ENCODE measurements at places on chromosomes 2 and 18. TPM values are rescaled to one million over a fixed set of nuclear protein-coding genes. Genes with fewer than 3 reads are reported as not detected.

Gene TEX51
- not detected for total RNA-seq

DNA sequence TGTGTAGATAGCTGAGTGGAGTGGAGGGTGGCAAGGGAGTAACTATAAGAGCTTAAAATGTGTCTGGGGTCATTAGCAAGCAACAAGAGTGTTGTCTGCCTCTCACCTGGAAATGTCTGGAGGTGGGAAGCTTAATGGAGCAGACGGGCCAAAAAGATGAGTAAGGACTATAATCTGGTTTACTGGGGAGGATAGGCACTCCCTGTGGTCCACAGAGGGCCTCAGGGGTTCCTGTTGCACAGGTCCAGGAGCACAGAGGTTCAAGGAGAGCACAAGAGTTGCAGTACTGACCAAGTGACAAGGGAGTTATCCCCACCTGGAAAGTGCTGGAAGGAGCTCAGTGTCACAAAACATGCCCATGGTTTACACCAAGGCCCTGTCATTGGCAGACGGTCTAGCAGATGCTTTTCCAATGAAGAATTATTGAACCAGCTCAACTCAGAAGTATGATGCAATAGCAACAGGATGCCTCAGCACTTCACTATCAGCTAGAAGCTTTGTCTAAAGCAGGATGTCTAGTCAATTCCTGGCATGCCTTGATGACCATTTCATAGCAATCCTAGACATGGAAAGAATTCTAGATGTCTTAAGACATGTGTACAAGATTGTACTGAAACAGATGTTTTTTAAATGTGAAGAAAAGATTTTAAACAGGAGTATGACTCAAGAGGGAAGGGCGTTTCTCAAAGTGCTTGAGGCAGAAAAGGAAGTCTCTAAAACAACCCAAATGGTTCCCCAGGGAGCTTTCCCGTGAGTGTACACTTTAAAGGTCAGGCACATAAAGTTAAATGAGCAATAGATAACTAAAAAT, 62.9 kb upstream of the SERPINE2 start:
- no peak for DNase-seq

GRCh38 chr2:159573846-159574606, 42.3 kb downstream of the BAZ2B start:
- no peak for DNase-seq

- DNase-seq = no peak
These were observed 127.6 kb downstream of the MAPK4 start for GRCh38 chr18:50687491-50687890.

Gene C2orf74
- 14.7 TPM for total RNA-seq

Gene AQP12A
- not detected for total RNA-seq

DNA sequence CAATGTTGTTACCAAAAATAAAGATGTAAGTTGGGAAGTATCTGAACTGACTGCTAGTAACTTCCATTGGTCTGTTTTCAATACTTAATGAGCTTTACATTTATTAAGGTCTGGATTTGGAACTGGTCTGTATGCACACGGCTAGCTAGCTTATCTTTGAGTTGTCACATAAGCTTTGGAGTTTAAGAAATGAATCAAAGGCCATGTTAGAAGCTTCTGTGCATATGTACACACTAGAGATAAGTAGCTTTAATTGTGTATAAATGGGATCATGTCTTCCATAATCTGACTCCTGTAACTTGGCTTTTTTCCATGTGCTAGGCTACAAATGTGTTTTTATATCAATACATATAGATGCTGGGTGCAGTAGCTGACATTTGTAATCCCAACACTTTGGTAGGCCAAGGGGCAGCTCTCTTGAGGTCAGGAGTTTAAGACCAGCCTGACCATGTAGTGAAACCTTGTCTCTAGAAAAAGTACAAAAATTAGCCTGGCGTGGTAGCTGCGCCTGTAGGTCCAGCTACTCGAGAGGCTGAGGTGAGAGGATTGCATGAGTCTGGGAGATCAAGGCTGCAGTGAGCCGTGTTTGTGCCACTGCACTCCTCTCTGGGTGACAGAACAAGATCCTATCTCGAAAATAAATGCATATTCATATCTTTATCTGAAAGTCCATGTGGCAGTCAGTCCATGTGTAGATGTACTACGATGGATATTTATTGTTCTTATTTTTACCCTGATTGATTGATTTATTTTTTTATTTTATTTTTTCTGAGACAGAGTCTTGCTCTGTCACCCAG, 27.2 kb downstream of the ATIC start:
- DNase-seq = no peak

DNA sequence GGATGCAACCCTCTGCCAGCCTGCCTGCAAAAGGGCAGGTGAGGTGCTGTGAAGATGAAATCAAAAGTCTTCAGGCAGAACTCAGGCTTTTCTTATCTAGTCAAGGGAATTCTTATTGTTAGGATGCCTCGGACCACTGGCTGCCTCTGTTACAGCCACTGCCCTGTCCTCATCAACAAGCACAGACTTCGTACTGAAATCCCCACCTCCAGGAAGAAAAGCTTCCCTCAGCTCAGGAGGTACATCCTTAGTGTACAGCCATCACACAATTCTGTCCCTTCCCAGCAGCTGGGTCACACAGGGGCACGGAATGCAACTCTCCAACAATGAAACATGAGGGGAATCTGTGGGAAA, 10.1 kb upstream of the RNU4ATAC start:
- DNase-seq = no peak

GRCh38 chr2:26020231-26020640, 13.6 kb upstream of the RAB10 start:
- DNase-seq = no peak

Gene CFC1
- total RNA-seq = not detected

GRCh38 chr2:197576631-197577030, 60.8 kb downstream of the MOB4 start:
- DNase-seq = no peak

GRCh38 chr2:61456070-61456745, 14.7 kb downstream of the USP34 start:
- no peak for DNase-seq

- DNase-seq = peak; percentile 39
These were observed 11.1 kb upstream of the AGFG1 start for GRCh38 chr2:227460833-227461232.

Gene MORN2
- 6.7 TPM for total RNA-seq

GRCh38 chr2:71664161-71664560, 210.8 kb downstream of the DYSF start:
- no peak for DNase-seq

Gene KHK
- total RNA-seq = 13.3 TPM

GRCh38 chr18:38458698-38459097, 893.1 kb upstream of the CELF4 start:
- DNase-seq = no peak

Gene FHL2
- total RNA-seq = 1.3 TPM

Data from activated CD4-positive, alpha-beta memory T cell treated with anti-CD3 and anti-CD28 coated beads for 36 hours (primary cell).